ENCODE measurements at places on chromosomes 3 and 15.

- no peak for DNase-seq
Measured at GRCh38 chr3:142259359-142259758, 34.0 kb upstream of the GK5 start.

GRCh38 chr3:186319945-186320344 is 42.1 kb downstream of the DGKG start:
- no peak for DNase-seq

DNA sequence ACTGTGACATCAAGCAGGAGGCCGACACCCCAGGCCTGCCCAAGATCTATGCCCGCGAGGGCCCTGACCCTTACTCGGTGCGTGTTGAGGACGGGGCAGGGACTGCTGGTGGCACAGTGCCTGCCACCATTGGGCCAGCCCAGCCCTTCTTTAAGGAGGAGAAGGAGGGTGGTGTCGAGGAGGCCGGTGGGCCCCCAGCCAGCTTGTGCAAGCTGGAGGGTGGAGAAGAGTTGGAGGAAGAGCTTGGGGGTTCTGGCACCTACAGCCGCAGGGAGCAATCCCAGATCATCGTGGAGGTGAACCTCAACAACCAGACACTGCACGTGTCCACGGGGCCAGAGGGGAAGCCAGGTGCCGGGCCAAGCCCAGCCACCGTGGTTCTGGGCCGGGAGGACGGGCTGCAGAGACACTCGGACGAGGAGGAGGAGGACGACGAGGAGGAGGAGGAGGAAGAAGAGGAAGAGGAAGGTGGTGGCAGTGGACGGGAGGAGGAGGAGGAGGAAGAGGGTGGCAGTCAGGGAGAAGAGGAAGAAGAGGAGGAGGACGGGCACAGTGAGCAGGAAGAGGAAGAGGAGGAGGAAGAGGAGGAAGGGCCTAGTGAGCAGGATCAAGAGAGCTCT is 5.4 kb downstream of the ZBTB47 start:
- DNase-seq = no peak

GRCh38 chr15:70430069-70430468 is 332.4 kb upstream of the TLE3 start:
- DNase-seq = no peak

- no peak for DNase-seq
Measured at GRCh38 chr3:8856071-8856470, 86.7 kb upstream of the OXTR start.

DNA sequence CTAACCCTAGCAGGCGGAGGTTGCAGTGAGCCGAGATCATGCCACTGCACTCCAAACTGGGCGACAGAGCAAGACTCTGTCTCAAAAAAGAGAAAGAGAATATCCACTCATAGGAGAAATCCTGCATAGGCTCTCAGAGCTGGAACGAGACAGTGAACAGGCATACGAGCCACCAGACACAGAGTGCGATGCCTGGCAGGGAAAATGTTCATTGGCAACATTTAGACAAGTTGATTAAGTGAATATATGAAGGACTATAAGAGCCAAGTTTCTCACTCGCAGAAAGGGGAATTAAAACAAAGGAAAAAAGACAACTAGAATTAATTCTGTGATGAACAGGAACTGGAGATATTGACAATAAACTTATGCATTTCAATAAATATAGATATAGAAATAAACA is 27.1 kb upstream of the ARHGEF26 start:
- DNase-seq = no peak

GRCh38 chr15:100859970-100860828 is 19.4 kb upstream of the ALDH1A3 start:
- no peak for DNase-seq

DNA sequence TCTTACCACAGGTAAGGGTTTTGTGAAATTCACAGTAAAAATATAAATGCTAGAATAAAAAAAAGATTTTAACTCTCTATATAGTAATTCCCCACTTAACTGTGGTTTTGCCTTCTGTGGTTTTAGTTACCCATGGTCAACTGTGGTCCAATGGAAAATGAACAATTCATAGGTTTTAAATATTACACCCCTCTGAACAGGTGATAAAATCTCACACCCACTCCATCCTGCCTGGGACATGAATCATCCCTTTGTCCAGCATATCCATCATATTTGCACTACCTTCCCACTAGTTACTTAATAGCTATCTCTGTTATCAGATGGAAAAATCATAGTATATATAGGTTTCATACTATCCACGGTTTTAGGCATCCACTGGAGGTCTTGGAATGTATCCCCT is 49.2 kb downstream of the HDGFL3 start:
- no peak for DNase-seq

- DNase-seq = no peak
Measured at GRCh38 chr3:18807593-18807992, 340.7 kb upstream of the KCNH8 start.

DNA sequence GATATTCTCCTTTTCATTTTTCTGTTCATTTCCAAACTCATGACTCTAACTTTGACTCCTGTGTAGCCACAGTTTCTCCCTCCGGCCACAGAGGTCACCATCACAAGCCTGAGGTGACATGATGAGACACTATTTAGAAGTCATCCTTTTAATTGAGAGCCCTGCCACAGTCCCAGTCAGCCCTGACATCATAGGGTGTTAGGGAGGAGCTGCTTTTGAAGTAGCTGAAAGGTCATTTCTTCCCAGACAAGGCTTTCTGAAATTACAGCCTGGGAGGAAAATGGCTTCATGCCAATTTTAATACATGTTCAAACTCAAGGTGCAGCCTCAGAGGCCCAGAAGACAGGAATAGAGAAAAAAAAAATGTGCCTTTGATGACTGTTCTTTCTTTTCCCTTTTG is 532.8 kb upstream of the TGFBR2 start:
- DNase-seq = no peak

DNA sequence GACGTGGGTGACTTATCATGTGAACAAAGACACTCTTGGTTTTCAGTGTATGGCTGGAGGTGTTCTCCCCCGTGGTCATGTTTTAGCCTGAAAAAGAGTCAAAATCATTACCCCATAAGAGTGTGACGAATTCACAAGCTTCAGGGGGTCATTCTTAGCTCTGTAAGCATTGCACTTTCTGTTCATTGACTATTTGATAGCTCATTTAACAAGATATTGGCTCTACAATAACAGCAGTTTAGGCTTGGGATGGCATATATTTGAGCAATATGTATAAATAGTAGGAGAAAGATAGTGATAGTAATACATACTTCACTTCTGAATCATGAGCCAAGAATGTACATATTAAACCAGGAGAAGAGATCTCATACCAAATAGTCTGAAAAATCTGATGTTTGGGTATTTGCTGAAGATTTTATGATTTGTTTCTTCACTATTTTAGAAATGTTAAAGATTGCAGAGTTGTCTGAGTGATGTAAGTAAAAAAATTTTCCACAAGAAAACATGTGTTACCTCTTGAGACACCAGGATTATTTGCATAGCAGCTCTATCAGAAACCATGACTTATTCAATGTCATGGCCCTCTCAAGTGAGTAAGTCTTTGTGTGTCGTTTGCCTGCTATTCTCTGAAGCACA is 996.0 kb downstream of the OTOL1 start:
- DNase-seq = no peak

GRCh38 chr15:47937834-47938233 is 183.0 kb upstream of the SLC24A5 start:
- no peak for DNase-seq

DNA sequence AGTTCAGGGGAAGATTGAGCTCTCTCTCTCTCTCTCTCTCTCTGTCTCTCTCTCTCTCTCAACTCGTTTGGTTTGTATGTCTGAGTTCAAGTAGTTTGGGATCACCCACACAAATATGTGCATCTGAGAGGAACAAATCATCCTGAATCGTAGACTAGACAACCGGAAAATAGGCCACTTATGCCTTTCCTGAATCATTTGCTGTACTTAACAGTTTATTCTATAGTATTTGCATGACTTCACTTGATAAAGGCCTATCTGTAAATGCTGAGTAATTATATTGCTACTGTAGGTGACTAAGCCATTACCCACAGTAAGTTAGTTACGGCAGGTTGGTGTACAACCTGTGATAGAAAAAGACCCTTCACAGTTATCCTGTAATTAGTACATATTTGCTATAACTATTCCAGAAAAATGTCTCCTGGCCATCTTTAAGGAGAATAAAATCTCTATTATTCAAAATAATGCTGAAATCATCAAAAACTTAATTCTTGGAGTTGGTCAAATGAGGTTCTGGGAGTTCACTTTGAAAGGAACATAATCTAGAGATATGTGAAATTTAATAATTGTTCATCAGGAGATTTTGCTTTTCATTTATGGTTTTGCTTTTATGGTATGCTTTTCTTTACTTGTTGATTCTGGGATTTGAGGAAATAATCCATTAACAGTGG is 31.1 kb downstream of the OXSM start:
- no peak for DNase-seq

GRCh38 chr3:99023590-99024192 is 122.2 kb upstream of the DCBLD2 start:
- DNase-seq = peak; percentile 60

DNA sequence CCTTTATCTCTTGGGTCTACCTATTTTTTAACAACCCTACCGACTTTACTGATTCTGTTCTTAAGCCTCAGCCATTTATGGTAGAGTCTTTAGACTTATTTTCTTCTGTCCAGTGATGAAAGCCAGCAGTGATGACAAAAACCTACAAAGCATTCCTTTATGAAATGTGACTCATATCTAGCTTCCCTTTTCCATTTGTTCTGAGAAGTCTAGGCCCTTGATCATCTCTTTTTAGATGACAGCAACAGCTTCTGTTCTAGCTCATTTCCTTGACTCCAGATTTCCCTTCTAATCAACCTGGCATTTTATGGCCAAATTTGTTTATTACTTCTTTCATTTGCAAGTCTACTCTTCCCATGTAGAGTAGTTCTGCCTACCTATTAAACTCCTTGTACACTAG is 36.1 kb downstream of the CFAP44 start:
- DNase-seq = no peak

- no peak for DNase-seq
Measured at GRCh38 chr3:128112357-128112968, 11.1 kb downstream of the RUVBL1 start.

- no peak for DNase-seq
Measured at GRCh38 chr3:58044691-58045483, 36.7 kb downstream of the FLNB start.

DNA sequence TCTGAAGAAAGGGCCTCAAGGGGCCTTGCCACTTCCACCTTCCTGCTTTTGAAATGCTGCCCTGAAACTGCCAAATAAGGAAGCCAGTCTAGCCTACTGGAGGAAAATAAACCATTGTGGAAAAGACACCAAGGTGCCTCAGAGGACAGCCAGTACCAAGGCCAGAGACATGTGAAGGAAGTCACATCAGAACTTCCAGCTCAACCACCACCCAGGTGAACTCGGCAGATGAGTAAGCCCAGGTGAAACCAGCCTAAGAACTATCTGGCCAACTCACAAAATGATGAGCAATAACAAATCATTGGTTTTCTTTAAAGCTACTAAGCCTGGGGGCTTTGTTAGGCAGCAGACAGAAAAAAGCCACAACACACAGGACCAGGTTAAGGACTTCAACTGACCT is 103.0 kb downstream of the MAGI1 start:
- DNase-seq = no peak

DNA sequence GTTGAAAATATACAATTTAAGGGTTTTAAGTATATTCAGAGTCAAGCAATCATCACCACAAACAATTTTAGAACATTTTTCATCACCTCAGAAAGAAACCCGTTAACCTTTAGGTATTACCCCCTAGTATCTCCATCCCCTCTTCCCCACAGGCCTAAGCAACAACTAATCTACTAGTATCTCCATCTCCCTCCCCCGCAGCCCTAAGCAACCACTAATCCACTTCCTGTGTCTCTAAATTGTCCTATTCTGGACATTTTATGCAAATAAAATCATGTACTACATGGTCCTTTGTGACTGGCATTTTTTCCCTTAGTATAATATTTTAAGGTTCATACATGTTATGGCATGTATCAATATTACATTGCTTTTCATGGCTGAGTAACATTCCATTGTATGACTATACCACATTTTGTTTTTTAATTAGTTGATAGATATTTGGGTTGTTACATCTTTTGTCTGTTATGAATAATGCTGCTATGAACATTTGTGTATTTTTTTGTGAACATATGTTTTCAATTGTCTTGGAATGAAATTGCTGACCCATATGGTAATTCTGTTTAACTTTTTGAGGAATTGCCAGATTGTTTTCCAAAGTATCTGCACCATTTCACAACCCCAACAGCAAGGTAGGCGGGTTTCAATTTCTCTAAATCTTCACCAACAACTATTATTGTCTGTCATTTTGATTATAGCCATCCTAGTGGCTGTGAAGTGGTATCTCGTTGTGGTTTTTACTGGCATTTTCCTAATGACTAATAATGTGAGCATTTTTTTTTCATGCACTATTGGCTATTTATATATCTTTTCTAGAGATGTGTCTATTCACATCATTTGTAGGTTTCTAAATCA is 215.6 kb upstream of the CD96 start:
- no peak for DNase-seq

DNA sequence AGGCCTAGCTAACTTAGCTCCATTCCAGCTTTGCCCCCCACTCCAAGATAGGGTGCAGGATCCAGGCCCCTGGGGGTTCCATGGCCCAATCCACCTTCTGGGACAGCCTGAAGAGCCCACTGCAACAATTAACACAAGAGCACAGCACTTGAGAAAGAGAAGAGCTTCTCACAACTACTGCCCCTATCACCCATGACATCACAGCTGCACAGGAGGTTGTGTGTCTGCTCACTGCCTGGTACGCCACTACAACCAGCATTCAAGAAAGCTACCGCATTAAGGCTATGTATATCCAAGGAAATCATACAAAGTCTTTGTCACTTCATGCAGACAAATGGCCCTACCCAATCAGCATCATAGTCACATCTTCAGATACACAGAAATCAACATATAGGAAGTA is 62.0 kb downstream of the MYO5A start:
- no peak for DNase-seq

DNA sequence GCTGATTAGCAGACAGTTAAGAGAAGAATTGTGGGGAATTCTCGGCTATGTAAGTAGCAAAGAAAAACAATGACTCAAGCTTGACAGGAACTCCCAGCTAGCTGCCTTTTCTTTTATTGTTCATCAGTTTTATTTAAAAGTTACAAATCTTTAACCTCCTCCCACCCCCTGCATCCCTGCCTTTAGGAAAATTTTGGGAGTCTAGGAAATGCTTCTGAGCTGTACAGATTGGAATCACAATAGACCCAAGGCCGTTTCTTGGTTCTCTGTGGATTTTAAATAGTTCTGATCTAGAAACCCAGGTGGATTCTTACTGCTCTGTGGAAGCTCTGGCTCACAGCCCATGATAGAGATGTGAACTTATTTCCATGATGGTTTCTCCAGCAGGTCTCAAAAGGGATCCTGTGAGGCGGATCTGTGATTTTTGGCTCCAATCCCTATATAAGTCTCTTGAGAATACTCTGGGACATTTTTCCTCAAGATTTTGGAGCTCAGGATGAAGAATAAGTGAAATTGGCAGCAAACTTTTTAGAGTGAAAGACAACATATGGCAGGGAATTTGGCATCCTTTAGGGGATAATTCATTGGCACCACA is 312.3 kb downstream of the EPHA3 start:
- DNase-seq = no peak

DNA sequence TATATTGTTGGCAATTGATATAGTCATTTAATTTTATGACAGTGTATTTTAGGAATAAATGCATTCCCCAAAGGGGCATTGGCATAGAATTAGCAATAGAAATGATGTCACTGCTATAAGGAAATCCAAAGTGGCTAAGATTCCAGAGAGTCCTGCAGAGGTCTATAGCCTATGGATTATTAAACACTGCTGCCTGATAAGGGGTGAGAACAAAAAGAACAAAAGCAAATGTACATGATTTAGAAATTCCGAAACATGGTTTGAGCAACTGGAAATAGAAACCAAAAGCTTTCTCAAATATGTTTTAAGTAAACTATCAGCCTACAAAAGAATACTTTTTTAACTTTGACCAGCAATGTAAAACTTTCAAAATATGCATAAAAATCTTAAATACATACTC is 280.1 kb upstream of the RASGRP1 start:
- DNase-seq = no peak
